ENCODE measurements at places on chromosomes 1 and 21. TPM values are rescaled to one million over a fixed set of nuclear protein-coding genes. Genes with fewer than 3 reads are reported as not detected.

AQP10 gene
- total RNA-seq: 0.19 TPM

KCNH1 gene
- 0.19 TPM for total RNA-seq

CHRNB2 gene
- under 0.01 TPM for total RNA-seq

S1PR1 gene
- 3.1 TPM for total RNA-seq

NEXN gene
- total RNA-seq: 11.6 TPM

FAM177B gene
- not detected for total RNA-seq

PTGS2 gene
- total RNA-seq: 38.2 TPM

TSSK3 gene
- total RNA-seq: 0.56 TPM

TMIGD3 gene
- not detected for total RNA-seq

FNDC5 gene
- total RNA-seq: 0.85 TPM

OBSCN gene
- 10.1 TPM for total RNA-seq

LMX1A gene
- total RNA-seq: not detected

TSPEAR gene
- total RNA-seq: not detected

Measured in regular cardiac myocyte (primary cell).